ENCODE measurements at places on chromosomes 13 and 19.

DNA sequence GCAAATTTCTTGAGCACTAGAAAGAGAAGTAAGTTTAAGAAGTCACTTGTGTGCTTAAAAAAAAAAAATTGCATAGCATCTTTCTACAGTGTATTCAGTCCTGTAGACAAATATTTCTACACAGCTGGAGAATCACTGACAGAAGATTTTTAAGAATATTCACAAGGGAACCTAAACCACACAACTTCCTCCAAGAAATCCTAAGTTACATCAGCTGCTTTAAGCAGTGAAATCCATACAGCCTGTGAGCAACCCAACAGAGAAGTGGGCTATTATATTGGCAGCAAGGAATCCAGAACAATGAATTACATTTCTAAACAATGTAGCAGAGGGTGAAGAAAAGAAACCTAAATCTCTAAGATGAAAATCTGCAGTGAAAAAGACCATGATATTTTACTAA, 1.5 kb downstream of the DOCK9 start:
- DNase-seq, result no peak

DNA sequence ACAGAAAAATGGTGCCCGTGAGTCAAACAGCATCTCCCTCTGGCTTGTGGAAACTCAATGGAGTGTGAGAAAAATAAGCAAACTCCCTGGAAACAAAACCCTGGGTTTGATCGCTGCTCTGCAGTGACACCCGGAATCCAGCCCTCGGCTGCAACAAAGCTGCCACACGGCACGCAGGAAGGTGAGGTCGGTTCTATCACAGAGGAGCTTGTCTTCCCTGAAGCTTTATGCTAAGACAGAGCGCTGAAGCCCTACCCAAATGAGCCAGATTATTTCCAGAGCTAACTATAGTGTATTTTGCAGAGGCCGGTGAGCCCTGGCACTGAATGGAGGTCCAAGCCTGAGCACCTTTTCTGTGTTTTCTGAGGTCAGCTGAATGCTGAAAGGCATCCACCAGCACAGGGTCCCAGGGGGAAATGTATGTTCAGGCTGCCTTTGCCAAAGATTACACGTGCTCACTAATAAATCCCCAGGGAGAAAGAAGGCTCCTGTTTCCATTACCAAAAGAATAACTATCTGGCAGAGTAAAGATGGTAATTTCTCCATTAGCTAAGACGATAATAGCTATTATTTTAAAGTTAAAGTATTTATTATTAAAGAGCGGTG, 77.8 kb downstream of the TSHZ3 start:
- DNase-seq, result no peak

DNA sequence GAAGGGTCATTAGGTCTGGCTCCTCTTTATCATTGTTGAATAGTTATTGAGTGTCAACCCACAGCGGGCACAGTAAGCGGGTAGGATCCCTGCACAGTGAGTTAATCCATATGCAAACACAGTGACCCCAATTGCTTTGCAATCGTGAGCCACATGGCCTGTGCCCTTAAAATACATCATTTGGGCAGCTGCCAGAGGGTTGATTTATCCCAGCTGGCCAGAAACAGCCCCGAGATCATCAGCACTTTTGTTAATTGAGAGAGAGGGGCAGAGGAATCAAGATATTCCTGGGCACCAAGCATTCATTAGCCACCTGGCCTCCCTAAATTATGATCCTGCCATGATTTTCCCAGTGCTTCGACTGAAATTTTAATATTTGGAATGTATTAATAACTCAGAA, 9.8 kb upstream of the CNMD start:
- DNase-seq, result no peak

DNA sequence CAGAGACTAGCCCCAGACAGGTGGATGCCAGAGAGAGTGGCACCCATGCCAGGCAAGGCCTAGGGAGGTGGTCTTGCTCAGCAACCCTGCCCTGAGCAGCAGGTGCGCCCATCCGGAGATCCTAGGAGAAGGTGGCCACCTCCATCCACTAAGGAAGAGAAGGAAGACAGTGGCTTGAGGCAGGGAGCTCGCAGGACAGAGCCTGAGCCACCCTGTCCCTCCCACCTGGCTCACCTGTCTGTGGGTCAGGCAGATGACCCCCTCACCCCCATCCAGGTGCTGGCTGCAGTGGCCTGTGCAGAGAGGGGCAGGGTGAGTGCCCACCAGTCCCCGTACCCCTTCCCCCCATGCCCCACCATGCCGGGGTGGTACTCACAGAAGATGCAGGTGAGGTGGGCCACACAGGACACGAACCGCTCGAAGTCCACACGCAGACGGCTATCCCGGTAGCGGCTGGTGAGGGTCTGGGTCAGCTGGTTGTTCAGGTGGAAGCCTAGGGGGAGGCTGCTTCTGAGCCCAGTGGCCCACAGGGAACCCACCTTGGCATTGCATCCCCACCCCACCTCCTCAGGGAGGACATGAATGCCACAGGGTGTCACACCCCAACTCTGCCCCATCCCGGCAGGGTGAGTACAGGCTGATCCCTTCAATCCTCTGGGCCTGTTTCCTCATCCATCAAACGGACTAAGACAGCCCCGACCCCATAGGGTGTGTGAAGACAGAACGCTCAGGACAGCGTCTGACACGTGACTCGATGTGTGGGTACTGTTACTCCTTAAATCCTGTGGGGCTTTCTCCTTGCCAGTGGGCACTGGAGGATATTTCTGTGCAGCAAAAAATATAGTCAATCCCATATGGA, 13.3 kb downstream of the CAPN12 start:
- DNase-seq, result no peak

- no peak for DNase-seq
Observed at GRCh38 chr13:114103801-114104654, 28.4 kb downstream of the RASA3 start.

- no peak for DNase-seq
Observed at GRCh38 chr13:104411141-104411765, 1345.0 kb upstream of the SLC10A2 start.

DNA sequence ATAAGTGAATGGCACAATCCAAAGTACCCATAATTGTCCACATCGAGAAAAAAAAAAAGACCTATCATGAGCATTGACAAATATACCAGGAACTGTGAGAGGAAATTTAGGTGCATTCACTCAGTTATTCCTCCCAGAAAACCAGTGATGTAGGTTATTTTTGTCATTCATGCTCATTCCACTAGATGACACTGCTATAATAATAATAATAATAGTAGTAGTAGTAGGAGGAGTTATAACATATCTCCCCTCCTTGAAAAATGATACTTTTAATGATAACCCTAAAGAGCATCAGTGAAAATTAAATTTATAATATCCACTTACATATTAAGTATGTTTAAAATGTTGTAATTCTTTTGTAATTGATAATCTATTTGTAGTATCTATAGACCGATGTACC, 463.9 kb upstream of the MIR17HG start:
- no peak for DNase-seq

- DNase-seq, result no peak
Observed at GRCh38 chr13:107590556-107590955, 624.8 kb downstream of the LIG4 start.

- no peak for DNase-seq
Observed at GRCh38 chr19:15702534-15702930, 25.3 kb upstream of the OR10H2 start.

Data from stimulated activated CD4-positive, alpha-beta T cell treated with anti-CD3 and anti-CD28 coated beads, Interleukin-15, amount 100 ng/mL, for 48 hours (primary cell).